ENCODE measurements at places on chromosomes 3 and 15.

DNA sequence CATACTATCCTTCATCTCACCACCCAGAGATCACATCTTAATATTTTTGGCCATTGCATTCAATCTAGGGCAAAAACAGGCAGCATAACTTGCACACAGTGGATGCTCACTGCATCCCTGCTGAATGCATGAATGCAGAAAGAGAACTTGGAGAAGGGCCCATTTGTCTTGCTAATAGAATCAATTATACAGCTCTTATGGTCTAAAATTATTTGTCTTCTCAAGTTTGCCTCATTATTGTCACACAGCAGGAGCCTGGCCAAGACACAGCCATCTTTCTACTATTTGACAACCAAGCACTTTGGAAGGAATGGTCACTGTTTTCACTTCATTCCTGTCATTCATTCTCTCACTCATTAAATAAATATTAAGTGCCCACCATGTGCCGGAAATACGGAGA is 1.2 kb upstream of the ARHGEF26 start:
- H3K4me1 ChIP-seq, result peaks cover 17% of the 10 kb centered on the region
- no peak overlapping the region for H3K27ac ChIP-seq
- no peak overlapping the region for H3K4me3 ChIP-seq
- H3K27me3 ChIP-seq, result peaks cover 82% of the 10 kb centered on the region
- DNase-seq, result no peak

DNA sequence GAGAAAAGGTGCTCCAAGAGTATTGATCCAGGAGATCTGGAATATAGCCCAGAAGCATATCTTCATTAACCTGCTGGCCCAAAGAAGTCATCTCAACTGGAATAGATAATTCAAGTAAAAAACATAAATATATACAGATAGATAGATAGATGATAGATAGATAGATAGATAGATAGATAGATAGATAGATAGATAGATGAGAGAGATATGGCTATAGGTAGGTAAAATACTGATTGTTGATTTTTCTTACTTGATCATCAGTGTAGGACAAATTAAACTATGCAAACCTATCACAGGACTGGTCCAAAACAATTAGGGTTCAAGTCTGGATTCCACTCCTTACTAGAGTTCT is 83.6 kb downstream of the TNIK start:
- peaks cover 3% of the 10 kb centered on the region for H3K36me3 ChIP-seq
- DNase-seq, result no peak
- no peak overlapping the region for H3K4me3 ChIP-seq
- peaks cover 31% of the 10 kb centered on the region for H3K4me1 ChIP-seq

- no peak for DNase-seq
- H3K4me1 ChIP-seq, result peaks cover 6% of the 10 kb centered on the region
- H3K27ac ChIP-seq, result no peak overlapping the region
- H3K27me3 ChIP-seq, result peaks cover 12% of the 10 kb centered on the region
- H3K4me3 ChIP-seq, result no peak overlapping the region
These were observed 29.5 kb downstream of the GALNT15 start for GRCh38 chr3:16203671-16204629.

DNA sequence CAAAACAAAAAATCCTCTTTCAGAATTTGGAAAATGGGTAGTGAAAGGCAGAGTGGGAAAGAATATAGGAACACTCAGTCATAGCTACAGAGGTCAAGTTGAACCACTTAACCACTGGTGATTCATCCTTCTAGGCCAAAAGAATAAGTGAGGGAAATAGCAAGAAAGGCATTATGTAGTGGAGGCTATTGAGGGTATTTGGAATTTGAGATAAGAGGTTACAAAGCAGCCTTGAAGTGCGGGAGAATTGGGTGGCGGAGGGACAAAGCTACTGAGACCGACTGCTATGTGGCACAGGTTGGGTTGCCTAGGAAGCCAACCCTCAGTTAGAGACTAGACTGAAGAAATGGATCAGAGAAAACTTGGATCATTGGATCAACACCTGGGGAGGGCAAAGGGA is 109.5 kb downstream of the SYNPR start:
- no peaks in the 10 kb centered on the region for H3K4me1 ChIP-seq
- H3K27me3 ChIP-seq, result no peaks in the 10 kb centered on the region
- H3K4me3 ChIP-seq, result no peak overlapping the region
- no peaks in the 10 kb centered on the region for H3K36me3 ChIP-seq

Measured in activated naive CD8-positive, alpha-beta T cell treated with anti-CD3 and anti-CD28 coated beads for 36 hours (primary cell).